NK-92 treated with Interleukin-12 subunit alpha and Interleukin-12 subunit beta, amount 100 ng/mL, for 24 hours (cell line): ENCODE measurements at places on chromosomes 1 and 21.

DNA sequence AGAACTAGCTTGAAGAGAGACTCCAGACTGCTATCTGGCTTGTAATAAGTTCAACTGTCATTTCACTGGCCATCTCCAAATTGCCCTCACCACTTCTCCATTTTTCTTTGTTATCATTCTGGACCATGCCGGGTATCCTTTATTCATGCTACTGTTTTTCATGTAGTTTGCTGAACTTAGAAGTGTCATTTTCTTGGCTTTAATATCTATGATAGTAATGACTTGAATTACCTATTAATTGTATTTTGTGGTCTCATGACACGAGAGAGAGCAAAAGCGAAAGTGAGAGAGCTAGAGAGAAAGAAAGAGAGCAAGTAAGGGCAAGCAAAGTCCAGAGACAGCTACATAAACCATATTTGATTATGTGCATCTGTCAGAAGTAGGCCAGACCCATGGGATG is 184.9 kb upstream of the ATP1B1 start:
- DNase-seq, result no peak

DNA sequence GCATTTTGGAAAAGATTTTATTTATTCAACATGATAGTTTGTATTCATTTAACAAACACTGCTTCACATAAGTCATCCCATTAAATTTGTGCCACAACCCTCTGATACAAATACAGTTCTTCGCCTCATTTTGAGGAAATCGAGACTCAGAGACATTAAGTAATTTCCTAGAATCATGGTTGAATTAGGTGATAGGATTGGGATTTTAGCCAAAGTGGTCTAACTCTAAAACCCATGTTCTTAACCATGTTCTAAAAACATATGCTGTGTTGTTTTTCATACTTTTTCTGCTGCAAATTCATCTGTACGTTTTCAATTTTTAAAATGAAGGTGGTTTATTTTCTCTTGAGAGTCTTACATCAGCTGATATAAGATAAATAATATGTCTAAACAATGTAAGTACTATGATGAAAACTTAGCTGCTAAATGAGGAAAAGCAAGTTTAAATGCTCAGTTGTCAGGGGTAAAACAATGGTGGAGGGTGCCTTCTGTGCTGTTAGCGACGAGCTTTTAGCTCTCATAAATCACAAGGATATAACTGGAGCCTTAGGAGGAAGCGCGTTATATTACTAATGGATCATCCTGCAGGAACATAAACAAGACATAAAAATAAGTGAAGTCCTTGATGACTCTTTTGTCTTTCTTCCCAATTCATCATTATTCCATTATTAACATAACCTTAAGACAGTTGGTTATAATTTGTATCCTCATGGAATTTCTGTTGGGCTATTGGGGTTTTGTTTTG is 97.7 kb downstream of the CACHD1 start:
- no peak for DNase-seq

DNA sequence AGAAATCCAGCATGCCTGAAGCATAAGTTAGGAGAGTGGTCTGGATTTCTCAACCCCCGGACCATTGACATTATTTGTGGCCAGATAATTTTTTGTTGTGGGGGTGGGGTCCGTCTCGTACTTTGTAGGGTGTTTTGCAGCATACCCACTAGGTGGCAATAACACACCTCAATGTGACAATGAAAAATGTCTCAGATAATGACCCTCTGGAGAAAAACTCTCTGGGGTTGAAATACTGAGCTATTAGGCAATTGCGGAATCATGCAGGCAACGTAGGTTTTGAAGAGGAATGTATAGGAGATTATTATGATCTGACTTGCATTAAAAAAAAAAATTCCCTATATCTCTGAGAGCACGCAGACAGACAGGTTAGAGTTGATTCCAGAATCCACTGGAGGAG is 25.3 kb upstream of the RRP15 start:
- no peak for DNase-seq

DNA sequence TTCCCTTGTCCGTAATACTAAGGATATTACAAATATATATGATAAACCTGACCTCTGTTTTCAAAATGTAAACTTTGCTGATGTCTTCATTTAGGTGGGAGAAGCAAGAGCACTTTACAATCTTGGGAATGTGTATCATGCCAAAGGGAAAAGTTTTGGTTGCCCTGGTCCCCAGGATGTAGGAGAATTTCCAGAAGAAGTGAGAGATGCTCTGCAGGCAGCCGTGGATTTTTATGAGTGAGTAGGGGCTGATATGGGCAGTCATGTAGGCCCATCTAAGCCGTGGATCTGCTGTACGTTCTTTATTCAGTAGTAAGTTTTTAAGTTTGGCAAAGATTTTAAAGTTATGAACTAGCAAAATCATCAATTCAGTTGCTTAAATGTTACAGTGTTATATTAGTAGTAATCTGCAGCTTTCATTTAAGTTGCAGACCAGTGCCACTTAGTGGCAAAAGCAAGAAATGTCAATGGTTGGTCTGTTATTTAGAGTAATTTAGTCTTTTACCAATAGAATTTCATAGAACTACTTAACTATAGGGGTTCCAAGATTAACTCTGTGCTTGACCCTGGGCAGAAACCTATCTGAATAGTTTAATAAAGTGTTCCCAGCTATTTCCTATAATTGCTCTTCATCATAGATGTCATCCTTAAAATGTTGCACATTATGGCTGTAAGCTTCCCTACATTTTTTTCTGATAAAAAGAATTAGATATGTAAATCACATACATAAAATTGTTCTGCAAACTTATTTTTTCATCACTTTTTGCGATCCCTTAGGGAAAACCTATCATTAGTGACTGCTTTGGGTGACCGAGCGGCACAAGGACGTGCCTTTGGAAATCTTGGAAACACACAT is 21.3 kb downstream of the GPSM2 start:
- DNase-seq, result no peak

GRCh38 chr1:19812875-19813642 is 2.0 kb downstream of the RNF186 start:
- DNase-seq, result no peak

GRCh38 chr1:21781815-21782348 is 1.1 kb downstream of the USP48 start:
- DNase-seq, result no peak

- DNase-seq, result no peak
These were observed 72.0 kb downstream of the ST6GALNAC5 start for GRCh38 chr1:76939050-76939816.

GRCh38 chr1:229203030-229203751 is 67.7 kb upstream of the RAB4A start:
- no peak for DNase-seq

- no peak for DNase-seq
These were observed 74.0 kb downstream of the SYT6 start for GRCh38 chr1:114079596-114080190.

DNA sequence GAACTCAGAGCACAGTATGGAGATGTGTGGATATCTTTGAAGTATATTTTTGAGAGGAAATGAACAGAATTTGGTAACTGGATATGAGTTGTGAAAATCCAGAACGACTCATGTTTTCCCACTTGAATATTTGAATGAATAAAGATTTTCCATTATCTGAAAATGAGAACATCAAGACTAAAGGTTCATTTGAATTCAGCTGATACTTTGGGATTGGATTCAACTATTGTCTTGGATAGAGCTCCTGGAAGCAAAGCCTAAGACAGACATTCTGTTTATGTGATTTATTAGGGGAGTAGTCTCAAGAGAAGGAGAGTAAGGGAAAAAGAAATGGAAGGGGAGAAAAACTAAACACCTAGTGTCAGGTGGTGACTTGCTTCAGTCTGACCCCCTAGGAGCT is 256.0 kb upstream of the LYPLAL1 start:
- DNase-seq, result no peak

DNA sequence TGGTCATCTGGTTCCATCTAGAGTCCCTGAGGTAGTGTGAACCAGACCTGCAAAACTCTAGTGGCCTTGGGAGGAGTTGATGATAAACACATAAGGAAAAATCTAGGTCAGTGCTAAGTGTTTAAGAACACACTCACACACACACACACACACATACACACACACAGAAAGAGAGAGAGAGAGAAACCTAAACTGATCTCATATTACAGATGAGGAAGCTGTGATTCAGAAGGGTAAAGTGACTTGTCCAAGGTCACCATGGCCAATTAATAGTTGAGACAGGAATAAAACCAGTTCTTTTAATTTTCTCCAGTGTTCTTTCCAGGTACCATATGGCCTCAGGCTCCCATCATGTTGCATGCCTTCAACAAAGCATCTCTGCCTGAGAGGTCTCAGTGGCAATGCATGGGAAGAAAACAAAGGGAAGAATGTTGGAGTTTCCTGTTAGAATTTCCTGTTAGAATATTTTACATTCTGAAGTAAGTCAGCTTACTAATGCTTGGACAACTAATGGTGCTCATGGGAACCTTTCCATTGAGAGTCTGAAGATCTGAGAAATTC is 77.3 kb upstream of the TSPAN2 start:
- DNase-seq, result no peak

DNA sequence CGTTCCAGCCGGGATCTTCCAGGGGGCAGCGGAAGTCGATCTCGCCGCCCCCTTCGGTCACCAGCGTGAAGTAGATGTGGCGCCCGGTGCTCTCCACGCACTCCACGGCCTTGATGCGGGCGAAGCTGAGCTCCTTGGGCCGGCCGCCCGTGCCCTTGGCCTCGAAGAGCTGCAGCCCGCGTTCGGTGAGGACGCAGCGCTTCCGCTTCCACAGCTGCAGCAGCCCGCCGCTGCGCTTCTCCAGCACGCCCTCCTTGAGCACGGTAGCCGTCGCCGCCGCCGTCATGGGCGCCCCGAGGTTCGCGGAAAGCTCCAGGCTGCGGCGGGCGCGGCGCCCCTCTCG is 516 bp downstream of the PHLDA3 start:
- no peak for DNase-seq

DNA sequence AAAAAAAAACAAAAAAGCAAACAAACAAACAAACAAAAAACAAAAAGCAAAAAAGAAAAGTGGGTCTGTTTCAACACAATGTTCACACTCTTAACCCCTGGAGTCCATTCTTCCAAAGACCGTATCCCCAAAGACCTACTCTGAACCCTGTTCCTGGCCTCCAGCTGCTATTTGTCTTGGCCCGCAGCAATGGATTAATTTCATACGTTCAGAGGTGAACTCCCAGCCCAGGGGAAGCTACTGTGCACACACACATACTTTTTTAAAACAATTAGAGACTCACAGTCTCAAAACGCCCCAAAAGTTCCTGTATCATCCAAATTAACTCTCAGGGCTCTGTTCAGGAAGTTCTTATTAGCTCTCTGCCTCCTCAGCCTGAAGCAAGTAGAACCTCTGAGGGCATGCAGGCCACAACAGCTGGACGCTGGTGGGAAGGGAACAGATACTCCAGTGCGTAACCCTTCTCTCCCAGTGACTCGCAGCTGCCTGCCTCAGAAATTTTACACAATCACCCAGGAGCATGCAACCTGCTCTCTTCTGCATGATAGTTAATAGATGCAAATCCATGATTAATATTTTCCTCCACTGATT is 395.4 kb downstream of the RRAGC start:
- DNase-seq, result no peak

DNA sequence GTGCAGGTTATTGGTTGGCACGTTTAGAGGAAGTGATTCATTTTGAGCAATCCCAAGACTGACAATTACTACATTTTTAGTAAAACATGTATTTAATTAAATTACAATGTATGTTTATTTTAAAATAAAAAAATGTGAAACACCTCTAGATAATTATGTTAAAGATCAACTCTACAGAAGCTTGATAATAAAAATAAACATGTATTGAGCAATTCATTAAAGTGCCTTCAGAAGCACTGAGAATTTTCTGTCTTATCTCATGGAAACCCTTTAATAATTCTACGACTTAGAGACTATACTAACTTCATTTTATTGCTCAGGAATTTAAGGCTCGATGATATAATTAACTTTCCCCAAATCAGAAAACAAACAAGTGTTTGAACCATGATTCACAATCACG is 208.0 kb upstream of the BRINP3 start:
- DNase-seq, result no peak

- DNase-seq, result no peak
These were observed 60.0 kb downstream of the LRIG2 start for GRCh38 chr1:113133038-113133437.

GRCh38 chr1:3020263-3020909 is 881 bp upstream of the ACTRT2 start:
- DNase-seq, result no peak

- DNase-seq, result peak; percentile 13
These were observed 26.8 kb downstream of the TMEM201 start for GRCh38 chr1:9615316-9616063.

DNA sequence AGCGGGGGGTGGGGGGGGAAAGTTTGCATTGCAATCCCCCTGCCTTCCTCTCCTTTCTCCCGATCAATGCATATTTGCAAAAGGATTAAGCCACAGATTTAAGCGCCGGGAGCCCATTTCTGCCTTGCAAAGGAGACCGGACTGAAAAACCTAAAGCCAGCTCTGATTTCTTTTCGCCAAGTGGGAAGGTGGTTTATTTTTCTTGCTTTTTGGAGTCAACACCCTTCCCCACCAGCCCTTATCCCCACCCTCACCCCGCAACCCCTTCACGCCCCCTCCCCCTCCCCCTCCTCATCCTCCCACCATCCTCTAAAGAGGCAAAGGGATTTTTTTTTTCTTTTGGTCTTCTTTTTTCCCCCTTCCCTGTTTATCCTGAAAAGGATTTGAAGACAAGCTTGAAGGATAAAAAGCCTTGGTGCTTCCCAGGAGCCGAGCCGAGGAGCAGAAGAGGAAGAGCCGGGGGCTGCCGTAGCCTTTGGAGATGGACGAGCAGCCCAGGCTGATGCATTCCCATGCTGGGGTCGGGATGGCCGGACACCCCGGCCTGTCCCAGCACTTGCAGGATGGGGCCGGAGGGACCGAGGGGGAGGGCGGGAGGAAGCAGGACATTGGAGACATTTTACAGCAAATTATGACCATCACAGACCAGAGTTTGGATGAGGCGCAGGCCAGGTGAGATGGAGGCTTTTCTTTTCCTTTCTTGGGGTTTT is 513 bp downstream of the PBX1 start:
- no peak for DNase-seq

GRCh38 chr1:78045926-78046778 is at the start of gene GIPC2:
Gene GIPC2, plus strand, starts transcription at chr1:78045966. Its CDS starts 129 bp downstream, at chr1:78046095.
- DNase-seq, result no peak

GRCh38 chr1:83682132-83682531 is 316.8 kb downstream of the TTLL7 start:
- DNase-seq, result no peak

DNA sequence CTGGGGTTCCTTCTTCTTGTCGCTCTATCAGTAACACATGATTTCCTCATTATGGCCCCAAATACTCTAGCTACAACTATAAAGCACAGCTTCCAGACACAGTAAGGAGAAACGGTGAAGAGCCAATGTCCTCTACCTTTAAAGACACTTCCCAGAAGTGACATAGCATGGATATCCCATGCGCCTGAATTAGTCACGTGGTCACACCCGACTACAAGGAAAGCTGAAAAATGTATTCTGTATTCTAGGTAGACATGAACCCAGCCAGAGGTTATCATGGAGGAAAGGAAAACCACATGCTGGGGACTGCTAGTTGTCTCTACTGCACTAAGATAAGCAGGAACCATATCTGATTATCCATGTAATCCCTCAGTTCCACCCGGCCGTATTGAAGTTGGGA is 244.3 kb downstream of the LMX1A start:
- DNase-seq, result no peak
